Activated CD8-positive, alpha-beta T cell treated with anti-CD3 and anti-CD28 coated beads, Interleukin-2, amount 10 ng/mL, durations not matched to agents 7 days and 5 days (primary cell): ENCODE measurements at places on chromosomes 5 and 9. TPM values are rescaled to one million over a fixed set of nuclear protein-coding genes. Genes with fewer than 3 reads are reported as not detected.

FBP1 gene
- 0.21 TPM for total RNA-seq

C6 gene
- not detected for total RNA-seq

RMI1 gene
- 23.6 TPM for total RNA-seq

LCN9 gene
- not detected for total RNA-seq

CCL19 gene
- total RNA-seq: not detected

SLC34A1 gene
- total RNA-seq: 2.1 TPM

CLIC3 gene
- total RNA-seq: 3.6 TPM

ANKRD20A1 gene
- total RNA-seq: 2.0 TPM

SPRY4 gene
- total RNA-seq: 0.79 TPM

GRIN3A gene
- not detected for total RNA-seq

DIPK1B gene
- total RNA-seq: 0.16 TPM

NR2F1-AS1 gene
- total RNA-seq: not detected

SLC34A3 gene
- total RNA-seq: not detected

GFI1B gene
- not detected for total RNA-seq
